GM04503 (cell line): ENCODE measurements at places on chromosomes 1 and 21.
A peak's percentile ranks its signal among the peaks of the same experiment; 100 is the strongest.

- peak; percentile 33 for DNase-seq
Observed at GRCh38 chr1:215911406-215911968, 344.4 kb downstream of the KCTD3 start.

GRCh38 chr1:147124266-147124665 lies 48.0 kb downstream of the PRKAB2 start:
- DNase-seq: no peak

DNA sequence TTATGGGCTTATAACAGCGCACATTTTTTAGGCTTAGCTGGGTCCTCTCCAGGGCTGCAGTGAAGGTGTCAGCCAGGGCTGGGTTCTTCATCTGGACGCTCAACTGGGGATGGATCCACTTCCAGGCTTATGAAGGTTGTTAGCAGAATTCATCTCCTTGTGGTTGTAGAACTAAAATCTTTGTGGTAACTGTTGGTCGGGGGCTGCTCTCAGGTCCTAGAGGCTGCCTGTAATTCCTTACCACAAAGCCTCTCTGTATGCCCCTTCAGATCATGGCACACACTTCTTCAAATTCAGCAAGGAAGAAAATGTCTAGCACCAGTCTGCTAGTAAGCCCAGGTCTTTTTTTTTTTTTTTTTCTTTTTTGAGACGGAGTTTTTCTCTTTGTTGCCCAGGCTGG lies 40.9 kb upstream of the EPS8L3 start:
- no peak for DNase-seq

- DNase-seq: no peak
Observed at GRCh38 chr1:55517036-55517435, 301.9 kb upstream of the USP24 start.

- no peak for DNase-seq
Observed at GRCh38 chr21:42320791-42321190, 5.6 kb upstream of the TFF3 start.

DNA sequence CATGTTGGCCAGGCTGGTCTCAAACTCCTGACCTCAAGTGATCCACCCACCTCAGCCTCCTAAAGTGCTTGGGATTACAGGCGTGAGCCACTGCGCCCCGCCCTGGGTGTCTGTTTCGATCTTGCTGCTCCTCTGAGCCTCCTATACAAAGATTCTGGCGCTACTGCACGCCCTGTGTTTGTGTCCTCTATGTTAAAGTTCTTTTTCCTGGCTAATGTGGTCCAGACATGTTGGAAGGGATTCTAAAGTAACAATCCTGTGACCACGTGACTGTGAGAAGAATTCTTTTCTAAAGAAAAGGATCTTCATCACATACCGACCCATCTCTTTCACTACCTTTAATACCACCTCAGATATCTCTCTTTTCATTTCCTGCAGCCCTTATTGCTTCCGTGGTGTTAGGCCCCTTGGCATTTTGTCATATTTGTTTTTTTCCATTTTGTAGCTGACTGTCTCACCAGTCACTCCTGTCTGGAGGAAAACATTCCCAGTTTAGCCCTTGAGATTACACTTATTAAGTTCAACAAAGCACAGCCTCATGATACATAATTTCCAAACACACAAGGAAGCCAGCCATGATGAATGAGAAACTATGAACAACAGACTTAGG lies 27.2 kb upstream of the ENO1 start:
- DNase-seq: peak; percentile 28

GRCh38 chr1:245245021-245245667 lies 90.4 kb downstream of the KIF26B start:
- no peak for DNase-seq

DNA sequence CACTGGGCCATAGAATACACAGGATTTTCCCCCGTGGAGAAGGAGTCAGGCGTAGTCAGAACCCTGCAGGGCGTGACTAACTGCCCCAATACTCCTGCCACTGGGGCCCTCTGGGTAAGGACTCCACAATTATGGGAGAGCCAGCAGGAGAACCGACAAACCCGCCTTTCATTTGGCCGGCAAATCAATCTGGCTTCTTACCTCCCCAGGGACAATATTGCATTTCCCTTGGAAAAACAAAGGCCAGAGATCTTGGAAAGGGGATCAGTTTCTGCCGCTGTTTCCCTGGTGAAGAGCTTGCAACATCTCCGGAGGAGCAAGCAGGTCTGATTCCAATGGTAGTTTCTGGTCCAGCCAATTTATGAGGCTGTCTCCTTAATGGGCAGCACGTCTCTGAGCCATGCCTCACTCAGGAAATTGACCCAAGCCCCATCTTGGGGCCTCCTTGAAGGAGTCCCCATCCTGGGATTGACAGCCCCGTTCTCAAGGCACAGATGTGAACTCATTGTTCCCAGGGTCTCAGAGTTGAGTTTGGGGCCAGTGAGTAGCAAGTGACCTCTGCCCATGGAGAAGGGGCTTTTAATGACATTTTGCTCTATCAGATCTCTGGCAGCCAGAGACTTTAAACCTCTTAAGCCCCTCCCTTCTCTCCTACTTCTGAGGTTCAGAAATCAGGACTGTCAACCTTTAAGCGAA lies 4.3 kb downstream of the TRABD2B start:
- no peak for DNase-seq

GRCh38 chr1:210525716-210526454 lies 197.2 kb downstream of the HHAT start:
- DNase-seq: no peak

GRCh38 chr1:15046487-15047165 lies 106.9 kb upstream of the TMEM51 start:
- no peak for DNase-seq

- no peak for DNase-seq
Observed at GRCh38 chr1:173248247-173248940, 41.3 kb upstream of the TNFSF4 start.

GRCh38 chr1:172487550-172487949 lies 43.7 kb upstream of the PIGC start:
- no peak for DNase-seq

DNA sequence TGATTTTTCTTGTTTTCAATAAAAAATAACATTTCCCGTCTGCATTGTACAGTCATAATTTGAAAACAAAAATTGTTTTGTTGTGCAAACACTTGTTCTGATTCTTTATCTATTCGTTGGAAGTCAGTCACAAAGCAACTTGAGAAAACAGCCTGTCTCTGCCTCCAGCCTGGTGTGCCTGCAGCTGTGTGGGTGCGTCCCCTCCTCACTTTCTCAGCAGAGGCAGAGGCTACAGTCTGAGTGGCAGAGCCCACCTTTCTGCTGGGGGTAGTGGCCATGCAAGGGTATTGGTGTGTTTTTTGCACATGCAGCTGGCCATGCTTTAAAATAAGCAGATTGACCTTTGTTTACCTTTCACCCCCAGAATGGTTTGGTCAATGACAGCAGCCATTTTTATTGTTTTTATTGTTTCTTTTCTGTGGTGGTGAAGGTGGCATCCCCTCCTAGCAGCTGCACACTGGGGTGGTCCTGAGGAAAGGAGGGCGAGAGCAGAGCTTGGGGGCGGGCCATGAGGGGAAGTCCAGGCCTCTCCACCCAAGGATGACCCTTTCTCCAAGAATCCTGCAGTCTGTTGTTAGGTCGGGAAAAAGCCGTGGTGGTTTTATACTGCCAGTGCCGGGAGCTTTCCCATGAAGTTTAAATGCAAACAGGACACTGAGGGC lies 159.6 kb downstream of the PCBP3 start:
- no peak for DNase-seq

DNA sequence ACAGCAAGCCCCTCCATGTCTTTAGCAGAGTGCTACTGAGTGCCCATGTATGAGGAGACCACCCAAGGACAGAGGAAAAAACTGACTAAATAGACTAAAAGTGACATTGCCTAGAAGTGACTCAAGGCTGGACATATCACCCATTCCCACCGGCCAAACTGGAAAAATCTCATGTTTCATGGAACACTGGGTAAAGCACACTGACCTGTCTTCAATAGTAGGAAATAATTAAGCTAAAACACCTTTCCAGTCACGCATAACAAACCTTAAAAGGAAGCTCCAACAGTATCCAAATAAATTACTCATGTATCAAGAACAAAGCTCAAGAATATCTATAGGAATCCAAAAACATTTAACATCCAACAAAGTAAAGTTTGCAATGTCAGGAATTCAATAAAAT lies 120.4 kb downstream of the SNX7 start:
- no peak for DNase-seq

DNA sequence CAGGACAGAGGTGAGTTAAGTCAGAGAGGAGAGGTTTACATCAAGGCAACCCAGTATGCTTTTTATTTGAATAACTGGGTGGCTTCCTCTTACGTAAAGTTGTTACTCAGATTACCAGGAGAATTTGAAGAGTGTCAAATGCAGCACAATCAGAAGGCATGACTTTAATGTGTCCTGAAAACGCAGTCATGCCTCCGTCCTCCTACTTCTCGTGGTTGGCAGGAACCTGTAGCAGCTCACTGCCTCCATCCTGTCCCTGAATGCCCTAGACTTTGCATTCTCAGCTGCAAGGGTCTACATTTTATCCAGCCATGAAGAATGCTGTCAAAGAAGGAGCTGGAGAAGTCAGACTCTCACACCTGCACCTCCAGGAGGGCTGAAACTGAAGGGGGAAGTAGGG lies 66.7 kb downstream of the MIS18A start:
- no peak for DNase-seq

DNA sequence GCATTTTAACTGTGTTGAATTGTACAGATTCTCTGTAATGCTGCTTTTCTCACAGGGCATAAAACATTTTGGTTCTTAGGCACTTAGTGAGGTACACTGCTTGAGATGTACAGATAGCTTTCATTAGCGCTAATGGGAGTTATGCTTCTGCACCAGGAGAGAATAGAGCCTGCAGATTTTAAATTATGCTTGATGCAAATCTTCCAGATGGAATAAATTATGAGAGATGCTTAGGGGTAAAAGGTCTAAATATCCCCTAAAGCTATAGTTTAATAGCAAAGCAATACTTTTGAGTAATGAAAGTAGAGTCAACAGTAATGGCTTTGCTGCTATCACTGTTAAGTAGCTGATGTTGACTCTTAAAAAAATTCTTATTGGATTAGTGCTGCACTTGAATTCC lies 248.9 kb downstream of the S1PR1 start:
- no peak for DNase-seq

DNA sequence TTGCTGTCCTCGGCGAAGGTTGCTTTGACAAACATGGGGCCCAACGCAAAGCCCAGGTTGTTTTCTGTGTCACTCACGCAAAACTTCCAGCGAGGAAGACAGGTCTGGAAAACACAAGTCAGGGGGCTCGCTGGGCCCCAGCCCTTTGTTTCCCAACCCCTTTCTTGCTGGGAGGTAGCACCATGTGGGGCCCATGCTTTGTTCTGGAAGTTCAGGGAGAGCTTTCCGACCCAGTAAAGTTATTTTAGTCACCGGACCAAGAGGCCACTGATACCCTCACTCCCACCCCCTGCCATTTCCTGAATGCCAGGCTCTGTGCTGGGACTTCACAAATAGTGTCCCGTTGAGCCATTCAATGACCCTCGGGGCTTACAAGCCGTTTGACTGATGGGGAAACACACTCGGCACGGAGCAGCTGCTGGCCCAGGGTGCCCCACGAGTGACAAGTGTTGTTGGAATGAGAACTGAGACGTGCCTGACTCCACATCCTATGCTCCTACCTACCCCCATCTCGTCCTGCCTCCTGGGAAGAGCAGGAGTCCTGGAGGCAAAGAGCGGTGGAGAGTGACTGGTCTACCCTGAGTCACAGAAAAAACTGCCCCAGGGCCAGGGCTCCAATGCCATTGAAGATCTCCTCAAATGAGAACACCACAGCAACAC lies 52.0 kb downstream of the ECE1 start:
- peak; percentile 42 for DNase-seq

GRCh38 chr21:44062380-44062779 lies 44.8 kb upstream of the PWP2 start:
- DNase-seq: no peak

DNA sequence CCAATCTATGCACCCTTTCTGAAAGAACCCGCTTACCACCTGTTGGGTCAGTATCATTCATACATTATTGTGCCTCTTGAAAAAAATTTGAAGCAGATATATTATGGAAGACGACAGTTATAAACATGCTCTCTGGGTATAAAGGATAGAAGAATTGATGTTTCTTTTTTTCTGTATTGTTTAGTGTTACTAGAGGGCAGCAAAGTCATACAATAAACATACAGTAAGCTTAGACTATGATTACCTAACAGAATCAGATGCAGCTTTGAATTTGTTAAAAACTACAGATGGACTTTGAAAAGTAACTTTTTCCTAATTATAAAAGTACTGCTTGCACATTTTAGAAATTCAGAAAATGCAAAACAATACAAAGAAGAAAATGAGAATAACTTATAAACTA lies 11.1 kb upstream of the PAXBP1 start:
- no peak for DNase-seq

DNA sequence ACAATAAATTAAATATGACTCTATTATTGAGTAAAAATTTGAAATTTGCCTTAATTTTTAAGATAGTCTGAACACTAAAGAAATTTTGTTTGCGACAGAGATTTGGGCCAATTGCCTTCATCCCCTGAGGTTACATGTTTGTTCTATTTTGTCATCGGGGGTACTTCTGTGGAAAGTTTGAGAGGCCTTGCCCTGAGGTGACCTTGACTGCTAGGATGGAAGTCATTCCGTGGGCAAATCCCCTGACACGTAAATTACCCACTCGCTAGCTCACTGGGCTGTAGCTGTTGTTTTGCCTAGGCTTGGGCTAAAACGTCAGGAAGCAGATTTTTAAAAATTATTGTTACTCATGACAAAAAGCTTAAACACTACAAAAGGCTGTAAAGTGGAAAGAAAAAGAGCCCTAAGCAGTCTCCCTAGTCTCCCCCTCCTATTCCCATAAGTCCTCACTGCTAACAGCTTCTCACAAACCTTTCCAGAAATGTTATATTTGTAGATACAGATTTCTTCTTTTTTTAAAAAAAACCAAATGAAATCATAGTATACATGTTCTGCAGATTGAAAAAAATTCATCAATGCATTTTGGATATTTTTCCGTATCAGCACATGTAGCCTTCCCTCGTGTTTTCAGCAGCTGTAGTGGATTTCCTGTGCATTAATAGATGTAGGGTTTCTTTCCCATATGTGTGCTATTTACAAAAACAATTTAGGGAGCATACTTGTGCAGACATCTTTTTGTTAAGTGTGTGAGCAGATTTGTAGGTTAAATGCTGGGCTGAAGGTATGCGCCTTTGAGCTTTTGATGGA lies 142.7 kb downstream of the MRPS6 start:
- no peak for DNase-seq
